SW480 (cell line): ENCODE measurements at places on chromosomes 7 and 10.

DNA sequence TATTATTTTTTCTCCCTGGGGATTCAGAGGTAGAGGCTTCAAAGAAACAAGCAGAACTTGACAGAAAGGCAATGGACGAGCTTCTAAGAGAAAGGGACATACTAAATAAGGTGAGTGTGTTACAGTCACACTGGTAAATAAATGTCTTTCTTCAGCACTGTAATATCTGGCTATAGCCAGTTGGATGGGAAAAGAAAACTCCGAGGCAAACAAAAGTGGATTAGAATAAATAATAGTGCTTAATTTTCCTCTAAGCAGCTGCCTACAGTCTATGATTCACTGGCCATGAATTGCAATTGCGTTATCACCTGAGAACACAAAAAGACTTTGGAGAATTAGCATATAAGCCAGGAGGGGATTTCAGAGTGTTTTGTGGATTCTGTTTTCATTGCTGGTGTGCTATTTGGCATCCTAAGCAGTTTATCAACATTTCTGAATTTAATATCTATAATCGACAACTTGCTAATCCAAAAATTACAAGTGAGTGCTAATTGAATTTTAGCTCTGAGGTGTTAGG, 23.2 kb downstream of the CFAP58 start:
- no peak for DNase-seq

GRCh38 chr7:91343996-91344629, 79.9 kb downstream of the FZD1 start:
- no peak for DNase-seq

DNA sequence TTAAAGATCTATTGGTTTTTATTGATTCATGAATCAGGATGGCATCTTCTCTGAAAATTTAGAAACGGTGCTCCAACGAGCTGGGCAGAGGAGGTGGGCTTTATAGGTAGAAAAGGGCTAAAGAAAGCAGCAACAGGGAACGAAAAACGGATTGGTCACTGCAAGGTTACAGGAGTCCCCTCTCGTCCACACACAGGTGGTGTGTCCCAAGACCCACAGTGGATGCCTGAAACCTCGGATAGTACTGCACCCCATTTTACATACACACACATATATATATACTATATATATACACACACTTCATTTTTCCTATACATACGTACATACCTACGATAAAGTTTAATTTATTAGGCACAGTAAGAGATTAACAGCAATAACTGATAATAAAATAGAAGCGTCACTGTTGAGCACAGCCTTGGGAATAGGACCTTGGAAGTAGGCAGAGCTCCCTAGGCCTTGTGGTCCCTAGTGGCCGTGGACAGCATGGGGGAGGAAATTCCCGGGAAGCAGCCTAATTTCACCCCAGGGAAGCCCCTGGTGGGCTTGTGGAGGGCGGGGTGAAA, 737 bp upstream of the NUB1 start:
- DNase-seq = no peak

DNA sequence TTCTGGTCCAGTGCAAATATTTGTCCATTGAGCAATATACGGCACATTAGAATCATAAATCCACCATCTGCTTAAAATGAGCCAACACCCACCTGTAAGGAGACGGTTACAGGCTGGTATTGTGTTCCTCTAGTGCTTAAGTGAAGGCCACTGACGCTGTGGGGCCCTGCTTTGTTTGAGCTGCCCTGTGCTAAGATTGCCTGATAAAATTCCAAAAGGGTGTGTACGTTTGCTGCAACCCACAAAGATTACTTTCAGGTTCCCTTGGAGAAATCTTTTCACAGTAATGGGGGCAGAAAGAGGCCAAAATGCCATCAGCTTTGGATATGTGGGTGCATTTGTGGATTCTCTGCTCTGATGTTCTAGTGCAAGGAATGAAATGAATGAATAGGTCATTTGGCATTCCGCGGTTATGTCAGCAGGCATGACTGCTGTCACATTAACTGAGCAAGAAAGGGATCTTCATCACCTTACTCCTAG, 34.4 kb downstream of the AGR3 start:
- peak; percentile 81 for DNase-seq

DNA sequence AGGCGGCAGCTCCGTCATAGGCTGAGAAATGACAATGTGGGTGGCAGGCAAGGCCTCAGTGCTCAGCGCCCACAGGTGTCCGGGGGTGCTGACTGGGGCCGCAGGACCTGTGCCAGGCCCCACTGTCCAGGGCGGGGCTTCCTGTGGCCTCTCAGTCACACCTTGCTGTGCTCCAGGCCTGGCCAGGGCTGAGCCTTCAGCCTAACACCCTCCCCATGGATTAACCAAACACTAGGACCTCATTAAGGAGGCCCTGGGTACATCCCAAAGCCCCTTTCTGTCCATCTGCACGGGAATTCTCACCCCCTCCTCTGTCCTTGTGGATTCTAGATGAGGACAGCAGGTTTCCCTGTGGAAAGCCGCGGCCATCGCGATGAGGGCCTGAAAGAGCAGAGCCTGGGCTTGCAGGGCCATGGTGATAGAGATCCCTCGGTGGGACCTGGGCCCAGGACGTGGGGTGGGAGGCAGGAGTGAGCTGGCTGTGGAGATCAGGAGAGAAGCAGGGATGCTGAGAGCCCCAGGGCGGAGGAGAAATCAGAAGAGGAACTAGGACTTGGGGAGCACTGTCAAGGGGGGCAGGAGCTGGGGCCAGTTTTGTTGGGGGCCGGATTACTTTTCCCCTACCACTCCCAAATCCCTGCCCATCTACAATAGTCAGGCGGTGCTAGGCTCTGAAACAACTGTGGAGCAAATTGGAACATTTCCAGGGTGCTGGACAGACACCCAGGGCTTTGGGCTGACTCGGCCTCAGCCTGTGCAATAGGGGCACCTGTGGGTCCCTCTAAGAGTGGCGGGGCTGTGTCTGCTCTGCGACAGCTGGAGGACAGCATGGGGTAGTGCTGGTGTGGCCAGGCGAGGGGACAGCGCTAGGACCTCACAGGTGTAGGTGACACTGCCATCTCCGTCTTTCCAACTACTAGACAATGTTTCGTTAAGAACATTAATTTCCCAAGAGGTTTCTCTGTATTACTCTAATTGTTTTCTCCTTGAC, 23.3 kb upstream of the MNX1 start:
- no peak for DNase-seq

- no peak for DNase-seq
These were observed 428.9 kb upstream of the AUTS2 start for GRCh38 chr7:69169386-69169785.

DNA sequence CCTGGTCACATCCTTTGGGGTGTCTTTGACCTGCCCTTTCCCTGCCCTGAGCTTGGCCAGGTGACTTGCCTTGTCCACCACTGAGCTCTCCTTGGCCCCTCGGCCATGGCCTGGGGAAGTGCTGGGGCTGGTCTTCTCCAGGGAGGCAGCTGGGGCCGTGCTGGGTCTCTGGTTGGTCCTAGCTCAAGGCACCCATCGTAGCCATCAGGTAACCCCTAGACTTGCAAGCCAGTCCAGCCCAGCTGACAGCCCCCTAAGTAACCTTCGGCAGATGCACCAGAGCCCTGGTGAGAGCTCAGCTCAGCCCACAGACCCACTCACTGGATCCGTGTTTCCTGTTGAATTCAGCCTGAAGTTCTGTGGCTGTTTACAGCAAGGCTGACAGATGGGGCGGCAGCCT, 176.2 kb upstream of the SHH start:
- DNase-seq = no peak

GRCh38 chr7:120052884-120053382, 220.0 kb upstream of the KCND2 start:
- no peak for DNase-seq

DNA sequence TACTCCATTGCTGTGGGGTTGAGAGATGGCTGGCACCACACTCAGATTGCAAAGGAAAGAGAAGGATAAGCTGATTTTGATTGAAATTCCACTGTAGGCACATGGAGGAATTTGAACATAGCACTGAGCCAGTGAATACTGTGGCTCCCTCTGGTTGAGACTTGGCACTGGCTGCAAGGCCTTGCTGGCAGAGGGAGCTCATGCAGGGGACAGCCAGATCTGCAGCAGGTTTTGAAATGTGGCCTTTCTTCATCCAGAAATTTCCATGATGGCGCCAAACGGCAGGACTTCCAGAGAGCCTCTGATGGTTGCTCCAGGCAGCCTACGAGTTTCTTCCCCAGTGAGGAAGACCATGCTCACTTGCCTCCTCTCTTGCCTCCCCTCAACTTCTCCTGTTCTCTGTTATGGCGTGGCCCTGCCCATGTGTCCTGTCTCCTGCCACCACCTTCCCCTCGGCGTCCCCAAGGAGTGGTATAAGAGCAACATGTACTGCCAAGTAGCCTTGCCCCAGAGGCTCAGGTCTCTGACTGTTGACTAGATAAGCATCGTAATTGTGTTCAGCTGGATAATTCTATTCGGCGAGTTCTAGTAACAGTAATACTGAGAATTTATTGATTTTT, 265.6 kb downstream of the CCDC3 start:
- no peak for DNase-seq

DNA sequence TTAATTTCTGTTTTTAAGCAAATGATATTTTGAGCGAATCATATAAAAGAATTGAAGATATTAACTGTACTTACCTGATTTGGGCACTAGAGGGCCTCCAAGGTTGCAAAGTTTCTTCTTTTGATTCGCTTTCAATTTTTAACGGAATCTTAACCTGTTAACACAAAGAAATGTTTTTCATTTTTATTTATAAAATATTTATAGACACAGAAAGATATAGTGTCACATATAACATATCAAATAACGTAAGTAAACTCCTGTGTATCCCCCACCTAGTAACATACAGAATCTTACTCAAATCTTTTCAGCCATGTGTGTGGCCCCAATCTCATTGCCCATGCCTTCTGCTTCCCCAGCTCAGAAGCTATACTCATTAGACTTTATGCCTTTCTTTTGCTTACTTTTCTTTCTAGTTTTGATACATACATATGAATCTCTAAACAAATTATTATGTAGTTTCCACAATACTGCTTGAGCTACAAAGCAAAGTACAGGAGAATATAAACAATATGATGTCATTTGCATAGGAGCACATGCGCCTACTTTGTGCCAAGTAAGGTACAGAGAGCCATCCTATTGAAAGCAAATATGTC, 49.5 kb upstream of the ZPBP start:
- peak; percentile 40 for DNase-seq

GRCh38 chr7:127587663-127588018, 570 bp upstream of the ARF5 start:
- DNase-seq = no peak
